ENCODE measurements at places on chromosomes 5 and 9.

GRCh38 chr5:142032150-142032549 is 19.3 kb upstream of the GNPDA1 start:
- no peak for DNase-seq

DNA sequence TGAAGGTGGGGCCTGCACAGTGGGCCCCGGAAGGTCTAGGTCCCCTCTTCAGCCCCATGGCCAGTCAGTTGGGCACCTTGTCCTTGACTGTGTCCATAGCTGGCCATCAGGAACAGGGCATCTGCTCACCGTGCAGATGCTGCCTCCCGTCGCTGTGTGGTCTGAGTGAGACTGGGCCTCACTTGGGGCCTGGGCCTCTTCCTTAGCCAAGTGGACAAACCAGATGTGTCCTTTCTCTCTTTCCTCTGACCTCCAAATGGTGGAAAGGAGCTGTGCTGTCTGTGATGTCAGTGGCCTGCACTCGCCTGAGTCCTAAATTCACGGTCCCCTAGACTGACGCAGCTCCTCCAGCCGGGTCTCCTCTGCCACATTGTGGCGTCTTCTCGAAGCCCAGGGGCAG is 114.5 kb downstream of the COL5A1 start:
- DNase-seq, result no peak

GRCh38 chr5:169011451-169011850 is 289.5 kb downstream of the SLIT3 start:
- no peak for DNase-seq

GRCh38 chr5:171477101-171477500 is 57.7 kb downstream of the FGF18 start:
- DNase-seq, result no peak

DNA sequence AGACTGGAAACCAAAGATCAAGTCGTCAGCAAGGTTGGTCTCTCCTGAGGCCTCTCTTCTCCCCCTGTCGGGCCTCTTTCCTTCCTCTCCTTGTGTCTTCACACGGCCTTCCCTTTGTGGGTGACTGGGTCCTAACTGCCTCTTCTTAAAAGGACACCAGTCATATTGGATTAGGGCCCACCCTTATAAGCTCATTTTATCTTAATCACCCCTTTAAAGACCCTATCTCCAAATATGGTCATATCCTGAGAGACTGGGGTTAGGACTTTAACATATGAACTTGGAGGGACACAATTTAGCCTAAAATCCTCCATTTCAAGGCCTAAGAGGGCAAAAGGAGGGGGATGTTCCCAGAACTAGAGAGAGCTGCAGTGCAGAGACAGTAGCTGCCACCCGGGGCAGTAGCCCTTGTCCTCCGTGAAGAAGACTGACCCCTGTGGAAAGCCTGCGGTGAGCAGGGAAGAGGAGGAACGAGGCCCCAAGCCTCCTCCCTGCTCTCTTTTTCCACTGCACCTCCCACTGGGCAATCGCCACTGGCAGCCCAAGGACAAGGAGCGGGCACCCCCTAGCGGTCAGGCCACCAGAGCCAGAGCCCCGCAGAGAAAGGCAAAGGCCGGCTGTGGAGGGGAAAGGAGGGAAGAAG is 34.9 kb downstream of the CFAP90 start:
- no peak for DNase-seq

DNA sequence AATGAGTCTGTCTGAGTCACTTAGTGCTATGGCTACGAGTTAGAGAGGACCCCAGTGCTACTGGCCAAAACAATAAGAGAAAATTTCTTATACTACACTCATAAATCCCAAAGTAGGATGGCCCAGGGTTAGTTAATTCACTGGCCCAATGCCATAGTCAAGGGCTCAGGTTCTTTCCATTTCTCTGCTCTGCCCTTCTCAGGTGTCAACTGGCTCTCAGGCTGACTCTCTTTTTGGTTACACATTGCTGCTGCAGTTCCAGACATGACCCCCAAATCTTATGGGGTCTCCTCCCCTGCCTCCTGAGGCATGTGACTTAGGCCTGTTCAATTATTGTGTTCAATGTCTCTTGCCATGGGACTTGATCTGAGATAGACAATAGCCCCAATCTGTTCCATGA is 70.4 kb downstream of the ARHGEF37 start:
- no peak for DNase-seq

DNA sequence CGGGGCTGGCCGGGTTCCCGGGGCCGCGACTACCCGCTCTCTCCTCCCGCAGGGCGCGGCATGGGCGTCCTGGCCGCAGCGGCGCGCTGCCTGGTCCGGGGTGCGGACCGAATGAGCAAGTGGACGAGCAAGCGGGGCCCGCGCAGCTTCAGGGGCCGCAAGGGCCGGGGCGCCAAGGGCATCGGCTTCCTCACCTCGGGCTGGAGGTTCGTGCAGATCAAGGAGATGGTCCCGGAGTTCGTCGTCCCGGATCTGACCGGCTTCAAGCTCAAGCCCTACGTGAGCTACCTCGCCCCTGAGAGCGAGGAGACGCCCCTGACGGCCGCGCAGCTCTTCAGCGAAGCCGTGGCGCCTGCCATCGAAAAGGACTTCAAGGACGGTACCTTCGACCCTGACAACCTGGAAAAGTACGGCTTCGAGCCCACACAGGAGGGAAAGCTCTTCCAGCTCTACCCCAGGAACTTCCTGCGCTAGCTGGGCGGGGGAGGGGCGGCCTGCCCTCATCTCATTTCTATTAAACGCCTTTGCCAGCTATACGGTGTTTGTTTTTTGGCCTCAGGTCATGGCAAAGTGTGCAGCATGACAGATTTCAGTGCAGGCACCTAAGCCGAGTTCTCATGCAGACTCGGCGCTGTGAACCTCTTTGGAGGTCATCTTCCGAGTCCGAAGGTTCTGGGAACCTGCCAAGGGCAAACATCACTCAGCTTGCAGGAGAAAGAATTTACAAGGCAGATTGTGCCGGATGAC is 516 bp downstream of the MRPL41 start:
- DNase-seq, result peak; percentile 44

DNA sequence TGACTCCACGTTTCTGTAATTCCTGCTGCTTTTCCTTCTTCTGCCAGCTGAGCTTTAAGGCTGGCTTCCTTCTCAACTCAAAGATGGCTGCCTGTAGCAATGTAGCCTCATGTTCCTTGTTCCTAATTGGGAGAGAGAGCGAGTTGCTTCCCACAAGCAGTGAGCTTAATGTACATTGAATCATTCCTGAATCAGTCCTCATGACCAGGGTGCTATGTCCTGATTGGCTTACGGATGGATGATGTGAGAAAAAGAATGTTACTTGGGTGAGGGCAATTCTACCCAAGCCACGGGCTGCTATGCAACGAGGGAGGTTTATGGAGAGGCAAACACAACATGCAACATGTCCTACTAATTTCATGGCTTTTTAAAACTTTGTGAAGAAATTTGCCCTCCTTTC is 356.2 kb downstream of the RASEF start:
- DNase-seq, result no peak

DNA sequence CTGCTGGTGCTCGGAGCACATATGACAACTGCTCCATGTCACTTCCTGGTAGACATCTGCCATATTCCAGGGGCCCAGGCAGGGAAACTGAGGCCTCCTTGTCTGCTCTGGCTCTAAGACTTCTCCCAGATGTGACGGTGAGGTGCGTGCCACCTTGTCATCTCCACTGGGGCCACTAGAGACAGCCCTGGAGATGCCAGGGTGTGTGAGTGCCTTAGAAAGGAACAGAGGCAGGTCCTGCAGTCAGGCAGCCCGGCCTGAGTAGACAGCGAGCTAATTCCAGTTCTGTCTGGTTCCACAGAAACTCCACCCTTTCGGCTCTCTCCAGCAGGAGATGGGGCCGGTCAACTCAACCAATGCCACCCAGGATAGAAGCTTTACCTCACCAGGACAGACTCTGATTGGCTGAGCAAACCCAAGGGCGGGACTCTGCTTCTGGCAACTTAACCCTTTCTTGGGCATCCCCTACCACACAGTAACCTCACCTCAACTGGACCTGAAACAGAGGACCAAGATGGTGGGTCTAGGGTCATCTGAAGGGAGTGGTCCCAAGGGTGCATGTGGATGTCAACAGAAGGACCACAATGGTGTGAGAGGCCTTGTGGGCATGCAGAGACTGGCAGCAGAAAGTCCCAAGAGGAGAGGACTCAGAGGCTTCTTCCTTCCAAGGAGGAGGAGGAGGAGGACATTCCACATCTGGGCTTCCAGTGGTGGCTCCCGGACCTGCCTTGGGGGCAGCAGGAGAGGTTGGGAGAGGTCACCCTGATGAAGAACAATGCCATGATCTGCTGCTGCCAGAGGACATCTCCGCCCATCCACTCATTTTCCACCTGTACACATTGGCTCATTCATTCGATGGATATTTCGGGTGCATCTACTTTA is 77.7 kb downstream of the RGS3 start:
- DNase-seq, result no peak

- no peak for DNase-seq
Observed at GRCh38 chr5:132823481-132824050, 6.9 kb downstream of the SHROOM1 start.

DNA sequence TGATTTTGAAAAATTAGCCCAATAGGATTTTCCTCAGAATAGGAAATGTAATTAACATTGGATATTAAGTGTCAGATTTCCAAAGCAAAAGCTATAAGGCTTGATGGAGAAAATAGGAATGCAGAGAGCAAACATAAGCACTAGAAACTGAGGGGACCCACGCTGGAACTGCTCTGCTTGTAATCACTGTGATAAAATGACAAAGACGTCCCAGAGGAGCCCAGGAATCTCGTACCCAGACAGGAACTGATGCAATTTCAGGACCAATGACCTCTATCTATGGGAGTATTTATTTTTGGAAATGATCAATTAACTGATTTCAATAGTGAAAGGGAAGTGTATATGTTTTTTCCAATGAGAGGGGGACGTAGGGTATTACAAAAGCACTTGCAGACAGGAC is 714.5 kb upstream of the WWC1 start:
- no peak for DNase-seq

GRCh38 chr9:129550199-129550839 is 70.6 kb downstream of the C9orf50 start:
- DNase-seq, result no peak

- no peak for DNase-seq
Observed at GRCh38 chr9:136899196-136899595, 12.9 kb downstream of the TRAF2 start.

- DNase-seq, result no peak
Observed at GRCh38 chr9:2726650-2727340, 9.5 kb downstream of the KCNV2 start.

GRCh38 chr9:123689701-123690428 is 240.1 kb downstream of the DENND1A start:
- no peak for DNase-seq

GRCh38 chr5:179153921-179154345 is 93.8 kb downstream of the ZNF354C start:
- DNase-seq, result no peak

- no peak for DNase-seq
Observed at GRCh38 chr5:128844354-128844923, 120.8 kb upstream of the SLC27A6 start.

DNA sequence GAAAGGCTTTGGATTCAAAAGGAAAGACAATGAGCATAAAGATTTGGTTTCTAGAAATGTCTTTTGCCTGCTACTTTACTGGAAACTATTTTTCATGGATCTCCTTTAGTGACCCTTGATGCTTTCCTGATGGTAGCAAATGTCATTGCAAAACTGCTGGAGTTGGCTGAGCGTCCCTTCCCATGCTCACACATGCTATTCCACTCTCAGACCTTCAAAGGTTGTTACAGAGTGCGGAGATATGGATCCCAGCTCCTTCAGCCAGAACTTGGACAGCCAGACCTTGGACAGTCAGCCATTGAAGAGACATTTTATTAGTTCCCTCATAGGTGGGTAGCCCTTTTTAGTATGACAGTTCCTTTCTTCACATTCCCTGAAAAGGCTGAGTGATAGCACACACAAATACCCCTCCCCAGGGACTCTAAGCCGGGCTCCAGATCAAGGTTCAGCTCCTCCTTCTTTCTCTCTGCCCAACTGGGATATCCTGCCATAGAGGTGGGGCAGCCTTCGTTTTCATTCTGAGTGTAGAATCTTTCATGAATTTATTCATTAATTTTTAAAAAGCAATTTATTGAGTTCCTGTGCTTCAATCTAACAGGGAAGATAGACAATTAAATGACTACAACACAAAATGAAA is 153.3 kb upstream of the SLC44A1 start:
- DNase-seq, result no peak
